ENCODE measurements at places on chromosomes 11 and 22. TPM values are rescaled to one million over a fixed set of nuclear protein-coding genes. Genes with fewer than 3 reads are reported as not detected.
A peak's percentile ranks its signal among the peaks of the same experiment; 100 is the strongest.

The BDNF gene
- 0.08 TPM for total RNA-seq

- DNase-seq, result no peak
Measured at GRCh38 chr11:11464555-11464954, 111.5 kb upstream of the CSNK2A3 start.

DNA sequence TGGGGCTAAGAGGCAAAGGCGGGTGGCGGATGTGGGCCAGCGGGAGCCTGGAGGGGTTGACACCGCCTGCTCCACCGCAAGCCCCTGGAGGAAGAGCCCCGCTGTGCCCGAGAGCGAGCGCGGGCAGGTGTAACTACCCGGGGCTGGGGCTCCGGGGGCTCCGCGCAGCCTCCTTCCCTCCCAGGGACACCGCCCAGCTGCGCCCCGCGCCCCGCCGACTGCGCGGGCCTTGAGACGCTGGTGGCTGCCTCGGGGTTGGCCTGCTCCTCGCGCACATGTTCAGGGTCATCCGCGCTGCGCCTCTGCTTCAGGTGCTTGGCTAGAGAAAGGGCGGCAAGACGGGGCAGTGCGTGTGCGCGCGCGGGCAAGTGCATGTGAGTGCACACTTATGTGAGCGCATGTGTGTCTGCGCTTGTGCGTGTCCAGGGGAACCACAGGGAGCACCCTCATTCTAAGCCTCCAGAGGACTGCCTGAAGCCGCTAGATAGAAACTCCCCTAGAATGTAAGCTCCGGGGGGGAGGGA lies 197.5 kb upstream of the TMEM45B start:
- DNase-seq, result no peak

- DNase-seq, result peak; percentile 80
Measured at GRCh38 chr22:23565915-23566704, 14.0 kb downstream of the IGLL1 start.

DNA sequence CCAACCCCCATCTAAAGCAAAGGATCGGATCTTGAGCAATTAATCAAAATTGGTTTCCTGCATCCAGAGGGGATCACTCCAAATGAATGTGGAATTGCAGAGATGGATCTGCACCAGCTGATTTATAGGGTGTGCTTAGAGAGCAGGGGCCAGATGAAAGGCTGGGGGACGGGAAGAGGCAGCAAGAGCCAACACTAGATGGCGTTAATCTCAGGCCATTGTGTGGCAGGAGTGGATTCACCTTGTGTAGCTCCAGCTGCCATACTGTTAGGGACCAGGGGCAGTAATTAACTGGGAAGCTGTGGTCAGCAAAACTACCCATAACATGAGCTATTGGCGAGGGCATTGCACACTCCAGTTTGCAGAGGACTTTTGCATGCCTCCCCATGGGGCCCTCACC lies 35.6 kb downstream of the SERPINH1 start:
- DNase-seq, result peak; percentile 86

DNA sequence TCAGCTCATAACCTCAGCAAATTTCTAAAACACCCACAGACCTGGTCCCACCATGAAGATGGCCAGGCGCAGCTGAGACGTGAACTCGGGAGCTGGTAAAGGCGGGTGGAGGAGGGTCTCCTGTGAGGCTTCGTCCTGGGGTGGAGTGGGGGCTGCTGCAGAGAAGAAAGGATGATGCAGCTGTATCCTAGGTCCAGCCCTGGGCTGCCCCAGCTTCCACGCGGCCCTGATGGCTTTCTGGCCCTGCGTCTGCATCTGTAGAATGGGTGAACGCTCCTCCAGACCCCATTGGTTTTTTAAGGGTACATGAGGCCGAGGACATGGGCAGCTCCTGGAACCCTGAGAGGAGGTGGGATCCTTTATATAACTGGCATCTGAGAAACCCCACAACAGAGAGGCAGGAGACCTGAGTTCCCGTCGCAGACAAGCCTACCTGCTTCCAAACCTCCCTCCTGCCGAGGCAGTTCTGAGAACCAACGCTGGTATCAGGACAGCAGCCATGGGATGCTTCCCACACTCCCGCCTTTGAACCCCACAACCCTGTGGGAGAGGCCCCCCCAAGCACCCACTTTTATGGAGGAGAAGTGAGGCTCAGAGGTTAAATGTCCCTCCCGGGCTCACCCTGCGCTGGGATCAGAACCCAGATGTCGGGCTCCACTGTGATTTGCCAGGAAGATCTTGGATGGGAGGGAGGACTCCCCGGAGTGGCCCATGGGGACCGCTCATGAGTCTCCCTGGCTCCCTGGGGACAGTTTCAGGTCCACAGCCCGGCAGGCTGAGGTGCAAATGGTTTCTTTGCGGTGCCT lies 55.2 kb upstream of the FGF3 start:
- peak; percentile 44 for DNase-seq

- no peak for DNase-seq
Measured at GRCh38 chr11:93169950-93170561, 27.7 kb downstream of the SLC36A4 start.

The ADAMTS15 gene
- 1.0 TPM for total RNA-seq

The TEX54 gene
- 0.87 TPM for total RNA-seq

DNA sequence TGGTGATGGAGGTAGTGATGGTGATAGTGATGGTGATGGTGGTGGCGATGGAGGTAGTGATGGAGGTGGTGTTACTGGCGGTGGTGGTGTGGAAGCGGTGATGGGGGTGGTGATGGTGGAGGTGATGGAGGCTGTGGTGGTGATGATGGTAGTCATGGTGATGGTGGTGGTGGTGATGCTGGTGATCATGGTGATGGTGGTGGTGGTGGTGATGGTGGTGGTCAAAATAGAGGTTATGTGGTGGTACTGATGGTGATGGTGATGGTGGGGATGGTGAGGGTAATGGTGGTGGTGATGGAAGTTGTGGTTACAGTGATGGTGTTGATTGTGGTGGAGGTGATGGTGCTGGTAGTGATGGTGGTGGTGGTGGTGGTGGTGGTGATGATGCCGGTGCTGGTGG lies 199.2 kb downstream of the IGLL1 start:
- no peak for DNase-seq

DNA sequence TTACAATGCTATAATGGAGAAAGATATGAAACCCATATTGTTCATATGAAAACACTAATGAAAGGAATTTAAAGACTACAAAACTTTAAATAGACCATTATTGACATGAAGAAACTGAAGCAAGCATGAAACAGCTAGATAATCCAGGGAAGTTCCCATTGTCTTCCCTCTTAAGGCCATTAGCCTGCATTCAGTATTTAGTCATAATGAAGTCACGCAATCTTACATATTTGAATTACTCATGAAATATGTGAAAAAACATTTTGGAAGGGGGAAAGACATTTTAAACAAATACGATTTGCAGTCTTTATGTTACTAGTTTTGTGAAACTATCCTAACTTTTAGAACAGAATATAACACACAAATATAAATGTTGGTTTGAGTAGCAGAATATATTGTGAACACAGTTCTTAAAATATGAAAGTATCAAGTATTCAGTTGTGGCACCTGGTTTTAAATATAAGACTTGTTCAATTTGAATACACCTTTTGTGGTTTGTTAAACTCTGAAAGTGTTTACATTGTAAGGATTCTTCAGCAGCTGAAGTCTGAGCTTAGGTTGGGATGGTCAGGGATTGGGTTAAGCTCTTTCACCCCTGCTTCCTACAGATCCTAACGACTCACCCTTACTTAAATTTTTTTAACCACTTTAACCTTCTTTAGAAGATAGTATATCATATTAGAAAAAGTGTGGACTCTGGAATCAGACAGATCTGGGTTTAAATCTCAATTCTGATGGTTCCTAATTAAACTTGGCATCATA lies 500.3 kb upstream of the TENM4 start:
- no peak for DNase-seq

GRCh38 chr11:11691296-11692151 lies 69.7 kb upstream of the GALNT18 start:
- peak; percentile 91 for DNase-seq

The MOV10L1 gene
- total RNA-seq, result 0.31 TPM

- DNase-seq, result no peak
Measured at GRCh38 chr11:5703741-5704536, 14.3 kb downstream of the TRIM22 start.

The LRFN4 gene
- 23.8 TPM for total RNA-seq

DNA sequence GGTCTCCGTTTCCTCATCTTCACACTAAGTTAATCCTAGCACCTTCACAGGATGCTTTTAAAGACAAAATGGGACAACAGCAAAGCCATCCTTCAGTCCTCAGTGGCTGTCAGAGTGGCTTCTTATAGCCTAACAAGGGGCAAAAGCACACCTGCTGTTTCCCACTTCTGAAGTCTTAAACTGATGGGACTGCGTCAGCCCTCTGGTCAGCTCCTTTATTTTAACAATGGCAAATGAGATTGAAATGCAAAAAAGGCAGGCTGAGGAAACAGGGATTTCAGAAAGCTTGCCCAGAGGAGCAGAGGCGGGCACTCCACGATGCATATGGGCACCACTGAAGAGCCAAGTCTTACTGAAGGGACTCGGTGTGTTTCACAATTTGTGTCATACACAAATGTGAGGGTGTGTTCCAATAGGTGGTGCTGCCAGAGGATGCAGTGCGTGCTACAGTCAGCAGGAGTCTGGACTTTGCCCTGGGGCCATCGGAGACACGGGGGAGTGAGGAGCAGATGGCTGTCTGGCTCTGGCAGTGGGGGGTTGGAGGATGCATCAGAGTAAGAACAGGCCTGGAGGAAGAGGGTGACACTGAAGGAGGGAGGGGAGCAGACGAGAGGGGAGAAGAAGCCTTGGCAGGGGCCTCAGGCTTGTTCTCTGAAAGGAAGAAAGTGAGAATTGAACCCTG lies 47.3 kb downstream of the TENM4 start:
- DNase-seq, result peak; percentile 85

The KRTAP5-7 gene
- not detected for total RNA-seq

- peak; percentile 13 for DNase-seq
Measured at GRCh38 chr11:15671216-15671615, 556.5 kb downstream of the INSC start.

GRCh38 chr11:10247011-10247410 lies 47.0 kb downstream of the SBF2 start:
- no peak for DNase-seq

The SMIM35 gene
- not detected for total RNA-seq

- no peak for DNase-seq
Measured at GRCh38 chr11:109747839-109748238, 325.8 kb downstream of the C11orf87 start.

The BTBD18 gene
- not detected for total RNA-seq

DNA sequence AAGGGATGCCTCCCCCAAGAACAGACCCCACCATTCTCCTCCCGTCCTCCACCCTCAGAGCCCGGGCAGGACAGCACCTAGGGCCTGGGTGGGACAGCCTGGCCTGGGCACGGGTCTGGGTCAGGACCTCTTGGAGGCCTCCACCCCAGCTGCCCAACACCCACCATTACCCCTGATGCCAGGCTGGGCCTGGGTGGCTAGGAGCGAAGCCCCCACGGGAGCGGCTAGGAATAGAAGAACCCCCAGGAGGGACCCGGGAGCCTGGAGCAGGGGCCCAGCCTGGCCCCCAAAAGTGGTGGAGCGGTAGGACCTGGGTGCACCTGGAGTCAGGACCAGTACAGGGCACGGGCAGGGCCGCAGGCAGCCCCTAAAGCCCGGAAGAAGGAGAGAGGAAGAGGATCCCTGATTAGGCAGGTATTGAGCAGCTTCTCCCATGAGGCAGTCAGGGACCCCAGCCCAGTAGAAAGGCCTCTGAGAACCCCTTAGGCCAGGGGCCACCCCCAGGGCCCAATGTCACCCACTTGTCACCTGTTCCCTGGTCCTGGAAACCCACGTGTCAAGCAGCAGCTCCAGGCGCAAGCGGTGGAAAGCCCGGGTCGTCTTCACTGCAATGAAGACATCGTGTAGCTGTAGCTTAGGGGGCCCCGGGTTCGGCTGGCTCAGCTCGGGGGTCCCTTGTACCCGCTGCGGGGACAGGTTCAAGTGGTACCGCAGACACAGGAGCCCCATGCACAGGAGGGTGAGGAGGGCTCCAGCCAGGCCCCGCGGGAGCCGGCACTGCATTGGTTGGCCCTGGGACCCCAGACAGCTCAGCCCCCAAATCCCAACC lies 575 bp downstream of the MFNG start:
- DNase-seq, result no peak

GRCh38 chr22:26436903-26437515 lies 7.9 kb downstream of the ASPHD2 start:
- no peak for DNase-seq

DNA sequence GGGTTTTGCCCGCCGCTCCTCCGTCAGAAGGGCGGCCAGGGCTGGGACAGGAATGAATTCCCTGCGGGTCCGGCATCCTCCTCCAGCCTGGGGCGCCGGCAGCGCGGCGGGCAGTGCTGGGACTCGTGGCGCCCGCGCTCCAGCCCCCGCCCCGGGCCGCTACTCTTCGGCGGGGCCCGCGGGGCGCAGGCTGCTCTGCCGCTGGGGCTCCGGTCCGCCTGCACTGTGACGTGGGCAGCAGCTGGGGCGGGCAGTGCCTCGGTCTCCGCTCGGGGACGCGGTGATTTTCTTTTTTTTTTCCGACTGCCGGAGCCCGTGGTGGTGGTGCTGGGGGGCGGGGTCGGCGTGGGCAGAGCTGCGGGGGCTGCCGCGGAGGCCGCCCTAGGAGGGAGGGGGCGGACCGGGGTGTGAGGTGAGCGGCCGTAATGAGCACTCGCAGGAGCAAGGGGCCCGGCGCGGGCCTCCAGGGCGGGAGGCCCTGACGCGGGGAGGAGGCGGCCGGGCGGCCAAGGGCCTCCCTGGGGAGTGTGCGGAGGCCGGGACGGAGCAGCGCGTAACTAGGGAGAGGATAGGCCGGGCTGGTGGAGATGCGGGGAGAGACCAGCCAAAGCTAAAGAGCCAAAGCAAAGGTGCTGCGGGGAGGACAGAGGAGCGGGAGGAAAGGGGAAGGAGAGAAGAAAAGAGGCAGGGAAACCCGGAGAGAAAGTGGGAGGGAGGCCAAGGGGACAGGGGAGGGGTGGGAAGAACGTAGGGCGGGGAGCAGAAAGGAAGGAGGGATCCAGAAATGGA lies 73.3 kb upstream of the ZBED5 start:
- peak; percentile 85 for DNase-seq

The RBM14 gene
- 90.0 TPM for total RNA-seq

The APOL1 gene
- total RNA-seq, result not detected

DNA sequence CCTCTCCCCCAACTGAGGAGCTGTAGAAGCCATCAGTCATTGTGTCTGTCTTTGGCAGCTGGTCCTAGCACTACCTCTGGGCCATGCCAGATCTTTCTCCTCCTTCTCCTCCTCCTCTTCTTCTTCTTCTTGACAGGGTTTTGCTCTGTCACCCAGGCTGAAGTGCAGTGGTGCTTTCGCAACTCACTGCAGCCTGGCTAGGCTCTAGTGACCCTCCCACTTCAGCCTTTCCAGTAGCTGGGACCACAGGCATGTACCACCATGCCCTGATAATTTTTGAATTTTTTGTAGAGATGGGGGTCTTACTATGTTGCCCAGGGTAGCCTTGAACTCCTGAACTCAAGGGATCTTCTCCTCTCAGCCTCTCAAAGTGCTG lies 50.1 kb upstream of the SHANK2 start:
- peak; percentile 16 for DNase-seq

- DNase-seq, result no peak
Measured at GRCh38 chr11:68349461-68350249, 37.3 kb downstream of the LRP5 start.

DNA sequence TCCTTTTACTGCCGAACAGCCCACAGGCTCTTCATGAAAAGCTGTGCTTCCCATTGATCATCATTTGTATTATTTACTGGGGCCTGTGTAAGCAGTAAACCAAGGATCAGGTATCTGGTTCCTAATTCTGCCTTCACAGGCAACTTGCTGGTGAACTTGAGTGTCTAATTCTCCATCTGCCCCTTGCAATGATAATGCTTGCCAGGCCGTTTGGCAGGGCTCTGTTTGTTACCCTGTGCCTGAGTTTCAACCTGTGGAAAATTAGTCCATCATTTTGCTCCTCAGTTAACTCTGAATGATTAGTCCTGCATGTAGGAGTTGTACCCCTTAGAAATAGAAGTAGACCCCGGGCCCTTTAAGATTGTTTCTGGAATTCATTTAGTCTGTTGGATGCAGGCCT lies 298.4 kb upstream of the CADM1 start:
- no peak for DNase-seq
